ENCODE measurements at places on chromosomes 11 and 22.

GRCh38 chr22:23716811-23717801, 26.3 kb downstream of the RGL4 start:
- peak overlapping the region; percentile 71 for H3K27ac ChIP-seq
- peak overlapping the region; percentile 84 for H3K4me3 ChIP-seq
- H3K27me3 ChIP-seq: no peaks in the 10 kb centered on the region
- H3K36me3 ChIP-seq: peaks cover 4% of the 10 kb centered on the region
- peak; percentile 77 for DNase-seq

- no peaks in the 10 kb centered on the region for H3K4me1 ChIP-seq
- no peak overlapping the region for H3K27ac ChIP-seq
- H3K27me3 ChIP-seq: no peaks in the 10 kb centered on the region
- H3K4me3 ChIP-seq: no peak overlapping the region
- H3K36me3 ChIP-seq: peaks cover 1% of the 10 kb centered on the region
- no peak for DNase-seq
These were observed 283.3 kb upstream of the ARHGAP42 start for GRCh38 chr11:100403816-100404215.

DNA sequence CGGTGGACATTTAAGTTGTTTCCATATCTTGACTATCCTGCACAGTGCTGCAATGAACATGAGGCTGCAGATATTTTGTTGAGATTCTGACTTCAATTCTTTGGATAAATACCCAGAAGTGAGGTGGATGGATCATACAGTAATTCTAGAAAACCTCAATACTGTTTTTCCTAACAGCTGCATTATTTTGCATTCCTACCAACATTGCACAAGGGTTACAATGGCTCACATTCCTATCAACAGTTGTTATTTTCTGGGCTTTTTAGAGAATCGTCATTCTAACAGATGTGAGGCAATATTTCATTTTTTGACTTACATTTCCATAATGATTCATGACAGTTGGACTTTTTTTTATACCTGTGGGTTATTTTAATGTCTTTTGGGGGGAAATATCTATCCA, 716.9 kb upstream of the ANO3 start:
- no peaks in the 10 kb centered on the region for H3K27me3 ChIP-seq
- no peak overlapping the region for H3K27ac ChIP-seq
- H3K4me1 ChIP-seq: no peaks in the 10 kb centered on the region
- no peak for DNase-seq

DNA sequence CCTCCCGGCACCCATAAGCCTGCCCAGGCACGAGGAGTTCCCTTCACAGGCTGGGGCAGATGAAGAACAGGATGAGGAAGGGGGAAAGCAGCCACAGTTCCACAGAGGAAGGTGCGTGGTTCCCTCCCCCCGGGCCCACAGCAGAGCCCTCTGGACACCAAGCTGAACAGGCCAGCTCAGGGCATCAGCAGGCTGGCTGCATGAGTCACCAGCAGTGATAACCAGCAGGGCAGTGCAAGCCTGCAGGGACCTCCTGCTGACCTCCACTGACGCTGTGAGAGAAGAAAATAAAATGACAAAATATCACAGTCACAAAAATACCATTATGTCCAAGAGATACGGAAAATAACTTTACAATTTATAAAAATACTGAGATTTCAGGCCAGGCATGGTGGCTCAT, 11.5 kb downstream of the RTL6 start:
- H3K27ac ChIP-seq: no peak overlapping the region
- H3K36me3 ChIP-seq: no peaks in the 10 kb centered on the region
- DNase-seq: no peak
- H3K4me3 ChIP-seq: no peak overlapping the region
- no peaks in the 10 kb centered on the region for H3K4me1 ChIP-seq

DNA sequence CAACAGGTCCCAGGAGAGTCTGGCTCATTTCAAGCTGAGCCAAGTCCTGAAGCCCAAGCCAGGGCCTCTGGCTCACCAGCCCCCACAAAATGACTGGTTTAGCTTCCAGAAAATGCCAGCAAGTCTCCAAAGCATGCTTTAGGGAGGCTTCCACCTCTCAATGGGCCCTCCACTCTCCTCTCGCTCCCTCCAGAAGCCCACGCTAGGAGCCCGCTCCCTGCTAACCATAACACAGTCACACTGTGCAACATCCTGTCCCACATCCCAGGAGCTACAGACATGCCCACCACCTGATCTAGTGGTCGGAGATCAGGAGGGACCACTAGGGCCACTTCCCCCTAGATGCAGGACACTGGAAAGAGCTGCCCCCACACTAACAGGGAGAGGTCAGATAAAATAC, 6.9 kb downstream of the SULT4A1 start:
- no peaks in the 10 kb centered on the region for H3K4me1 ChIP-seq
- no peak for DNase-seq
- no peaks in the 10 kb centered on the region for H3K36me3 ChIP-seq
- peaks cover 67% of the 10 kb centered on the region for H3K27me3 ChIP-seq
- H3K27ac ChIP-seq: no peak overlapping the region

GRCh38 chr11:9962722-9963121, 298.8 kb downstream of the SWAP70 start:
- H3K4me3 ChIP-seq: no peak overlapping the region
- H3K27me3 ChIP-seq: no peaks in the 10 kb centered on the region
- H3K27ac ChIP-seq: no peak overlapping the region
- DNase-seq: no peak

DNA sequence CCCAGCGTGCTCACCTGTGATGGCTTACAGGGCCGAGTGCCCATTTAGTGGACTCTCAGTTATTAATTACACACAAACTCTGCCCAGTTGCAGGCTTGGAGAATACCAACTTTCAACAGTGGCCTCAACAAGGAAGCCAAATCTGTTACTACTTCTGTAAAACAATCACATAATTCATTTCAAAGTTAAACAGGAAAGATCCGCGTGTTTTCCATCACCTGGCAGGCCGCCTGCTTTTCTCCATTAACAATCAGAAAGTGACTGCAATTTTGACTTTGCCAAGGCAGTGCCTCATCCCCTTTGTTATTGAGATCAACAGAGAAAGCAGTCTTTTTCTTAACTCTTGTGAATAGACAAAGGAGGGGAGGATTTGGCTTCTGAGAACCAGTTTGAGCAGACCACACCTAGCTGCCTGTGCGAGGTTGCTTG, 77.7 kb downstream of the BARX2 start:
- no peaks in the 10 kb centered on the region for H3K4me1 ChIP-seq
- H3K27me3 ChIP-seq: peaks cover 21% of the 10 kb centered on the region
- no peak overlapping the region for H3K27ac ChIP-seq
- no peaks in the 10 kb centered on the region for H3K36me3 ChIP-seq
- no peak overlapping the region for H3K4me3 ChIP-seq

- H3K36me3 ChIP-seq: no peaks in the 10 kb centered on the region
- no peak for DNase-seq
- H3K27me3 ChIP-seq: peaks cover 43% of the 10 kb centered on the region
- H3K27ac ChIP-seq: no peak overlapping the region
- no peaks in the 10 kb centered on the region for H3K4me1 ChIP-seq
- no peak overlapping the region for H3K4me3 ChIP-seq
These were observed 5.9 kb upstream of the MMP3 start for GRCh38 chr11:102849311-102849710.

DNA sequence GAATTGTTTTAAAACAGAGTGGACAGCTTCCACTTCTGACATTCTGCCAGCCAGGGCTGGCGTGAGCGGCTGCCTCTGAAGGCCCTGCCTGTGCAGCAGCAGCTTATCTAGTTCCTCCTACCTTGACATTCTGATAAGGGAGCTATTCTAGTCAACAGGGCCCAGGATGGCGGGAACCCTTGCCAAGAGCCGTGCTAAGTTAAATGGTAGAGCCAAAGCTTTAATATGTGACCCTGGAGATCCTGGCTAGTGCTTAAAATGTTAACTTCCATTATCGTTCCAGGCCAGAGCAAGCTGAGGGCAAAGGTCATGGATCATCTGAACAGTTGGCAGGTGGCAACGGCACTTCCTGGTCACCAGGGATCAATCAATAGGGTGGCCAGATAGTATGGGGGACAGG, 3.5 kb downstream of the KCNJ5 start:
- H3K4me3 ChIP-seq: no peak overlapping the region
- H3K4me1 ChIP-seq: peaks cover 9% of the 10 kb centered on the region
- no peak for DNase-seq

DNA sequence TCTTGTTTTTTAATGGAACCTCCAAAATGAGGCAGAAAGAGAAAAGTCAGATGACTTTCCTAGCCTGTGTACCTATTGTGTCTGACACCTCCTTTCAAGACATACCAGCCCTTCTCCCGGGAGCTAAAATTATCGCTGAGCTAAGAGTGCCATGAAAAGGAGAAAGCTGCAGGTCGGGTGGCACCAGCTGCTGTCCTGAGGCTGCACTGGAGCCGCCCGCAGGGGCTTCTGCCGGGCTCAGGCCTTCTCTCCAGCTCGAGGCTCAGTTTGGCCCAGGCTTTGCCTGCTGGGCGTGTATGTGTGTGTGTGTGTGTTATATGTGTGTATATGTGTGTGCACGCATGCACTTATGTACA, 27.7 kb upstream of the RAB1B start:
- H3K27ac ChIP-seq: no peak overlapping the region
- H3K4me1 ChIP-seq: peaks cover 4% of the 10 kb centered on the region
- no peak overlapping the region for H3K4me3 ChIP-seq
- DNase-seq: no peak
- no peaks in the 10 kb centered on the region for H3K27me3 ChIP-seq
- peaks cover 84% of the 10 kb centered on the region for H3K36me3 ChIP-seq

- H3K27me3 ChIP-seq: no peaks in the 10 kb centered on the region
- no peaks in the 10 kb centered on the region for H3K4me1 ChIP-seq
- no peak overlapping the region for H3K4me3 ChIP-seq
- H3K36me3 ChIP-seq: peaks cover 9% of the 10 kb centered on the region
- DNase-seq: no peak
These were observed 48.3 kb downstream of the RRP8 start for GRCh38 chr11:6554828-6555706.

- no peak overlapping the region for H3K27ac ChIP-seq
- H3K4me3 ChIP-seq: no peak overlapping the region
- H3K36me3 ChIP-seq: peaks cover 16% of the 10 kb centered on the region
- peaks cover 2% of the 10 kb centered on the region for H3K4me1 ChIP-seq
These were observed 896.2 kb downstream of the BRD1 start for GRCh38 chr22:48931452-48931851.

- H3K27ac ChIP-seq: no peak overlapping the region
- no peaks in the 10 kb centered on the region for H3K36me3 ChIP-seq
- DNase-seq: no peak
- H3K27me3 ChIP-seq: peaks cover 35% of the 10 kb centered on the region
- H3K4me1 ChIP-seq: peaks cover 6% of the 10 kb centered on the region
These were observed 467.1 kb downstream of the MIAT start for GRCh38 chr22:27124351-27124966.

GRCh38 chr22:43238526-43239006, 51.6 kb upstream of the TTLL12 start:
- H3K4me1 ChIP-seq: no peaks in the 10 kb centered on the region
- DNase-seq: no peak
- no peak overlapping the region for H3K4me3 ChIP-seq
- no peak overlapping the region for H3K27ac ChIP-seq

DNA sequence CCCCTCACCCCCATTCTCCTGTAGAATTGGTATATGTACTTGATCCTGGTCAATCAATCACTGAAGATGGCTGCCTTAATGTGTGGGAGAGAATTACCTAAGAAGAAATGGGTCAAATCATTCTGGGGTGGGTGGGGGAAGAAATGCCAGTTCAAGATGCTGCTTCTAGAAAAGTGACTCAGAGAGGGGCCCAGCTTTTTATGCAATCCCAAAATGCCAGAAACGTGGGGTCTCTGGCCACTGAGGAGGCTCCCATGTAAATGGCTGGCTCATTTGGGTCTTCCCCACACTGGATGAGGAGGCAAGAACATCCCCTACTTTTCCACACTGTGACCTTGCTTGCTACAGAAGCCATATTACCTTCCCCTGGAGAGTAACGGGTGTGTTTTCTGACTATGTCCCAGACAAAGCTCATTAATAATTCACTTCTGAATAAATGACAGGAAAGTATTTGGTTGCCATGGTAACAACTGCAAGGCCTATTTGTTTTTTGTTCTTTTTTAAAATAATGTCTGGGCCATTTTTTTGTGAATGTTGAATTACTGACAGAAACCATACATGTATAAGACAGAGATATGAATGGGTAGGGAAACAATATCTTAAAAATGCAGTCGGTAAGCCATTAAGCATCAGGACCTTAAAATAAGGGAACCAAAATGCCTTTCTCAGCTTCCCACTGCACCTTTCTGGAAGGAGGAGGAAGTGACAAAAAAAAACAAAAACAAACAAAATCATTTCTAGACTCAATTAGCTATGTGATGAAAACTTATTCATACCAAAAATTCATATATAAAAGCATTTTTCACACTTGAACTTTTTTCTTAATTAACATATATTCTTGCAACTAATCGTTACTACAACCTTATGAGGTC, 32.0 kb downstream of the SLC1A2 start:
- no peaks in the 10 kb centered on the region for H3K27me3 ChIP-seq
- no peak for DNase-seq
- no peak overlapping the region for H3K4me3 ChIP-seq
- no peak overlapping the region for H3K27ac ChIP-seq
- H3K36me3 ChIP-seq: no peaks in the 10 kb centered on the region

DNA sequence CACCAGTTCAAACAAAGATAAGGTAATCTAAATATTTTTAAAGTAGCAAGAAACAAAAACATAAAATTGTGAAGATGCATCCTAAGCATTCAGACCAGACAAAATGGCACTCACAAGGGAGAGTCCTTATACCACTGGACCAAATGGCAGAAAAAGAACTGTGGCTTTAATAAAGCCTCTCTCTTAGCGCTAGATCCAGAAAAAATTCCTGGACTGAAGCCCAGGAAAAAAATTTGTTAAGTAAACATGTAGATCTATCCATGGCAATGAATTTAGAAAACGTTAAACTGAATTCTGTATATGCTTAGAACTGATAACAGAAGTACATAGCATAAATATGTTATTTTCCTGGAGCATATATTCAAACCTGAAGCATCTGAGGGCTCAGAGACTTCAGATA, 11.8 kb upstream of the CD59 start:
- peaks cover 85% of the 10 kb centered on the region for H3K36me3 ChIP-seq
- no peaks in the 10 kb centered on the region for H3K4me1 ChIP-seq
- H3K27me3 ChIP-seq: no peaks in the 10 kb centered on the region
- no peak overlapping the region for H3K27ac ChIP-seq

GRCh38 chr11:66782726-66783125, 53.7 kb upstream of the SPTBN2 start:
- H3K36me3 ChIP-seq: peaks cover 2% of the 10 kb centered on the region
- H3K27me3 ChIP-seq: no peaks in the 10 kb centered on the region
- H3K4me1 ChIP-seq: no peaks in the 10 kb centered on the region

- no peak for DNase-seq
- H3K4me1 ChIP-seq: peaks cover 14% of the 10 kb centered on the region
- no peaks in the 10 kb centered on the region for H3K36me3 ChIP-seq
- peak overlapping the region; percentile 58 for H3K4me3 ChIP-seq
- H3K27ac ChIP-seq: no peak overlapping the region
These were observed 723 bp upstream of the SCUBE1 start for GRCh38 chr22:43343670-43344519.

DNA sequence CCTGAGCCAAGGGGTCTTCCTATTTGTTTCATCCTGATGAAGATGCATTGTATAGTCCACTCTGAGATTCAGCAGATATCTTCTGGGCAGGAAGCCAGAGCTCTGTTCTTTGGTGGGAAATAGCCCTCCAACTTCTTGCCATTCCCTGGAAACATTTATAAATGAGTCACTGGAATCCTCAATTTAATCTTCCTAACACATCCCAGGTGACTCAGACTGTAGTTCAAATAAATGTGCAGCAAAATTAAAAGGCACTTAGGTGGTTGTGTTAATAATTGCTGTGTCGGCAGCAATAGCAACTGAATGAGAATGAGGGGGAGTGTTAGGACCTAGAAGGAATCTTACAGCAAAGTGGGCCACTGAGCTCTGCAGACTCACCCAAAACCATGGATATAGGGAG, 108.6 kb downstream of the INSC start:
- no peaks in the 10 kb centered on the region for H3K27me3 ChIP-seq
- H3K36me3 ChIP-seq: no peaks in the 10 kb centered on the region
- H3K27ac ChIP-seq: no peak overlapping the region
- H3K4me3 ChIP-seq: no peak overlapping the region
- H3K4me1 ChIP-seq: no peaks in the 10 kb centered on the region
